ENCODE measurements at places on chromosomes 1 and 21.

DNA sequence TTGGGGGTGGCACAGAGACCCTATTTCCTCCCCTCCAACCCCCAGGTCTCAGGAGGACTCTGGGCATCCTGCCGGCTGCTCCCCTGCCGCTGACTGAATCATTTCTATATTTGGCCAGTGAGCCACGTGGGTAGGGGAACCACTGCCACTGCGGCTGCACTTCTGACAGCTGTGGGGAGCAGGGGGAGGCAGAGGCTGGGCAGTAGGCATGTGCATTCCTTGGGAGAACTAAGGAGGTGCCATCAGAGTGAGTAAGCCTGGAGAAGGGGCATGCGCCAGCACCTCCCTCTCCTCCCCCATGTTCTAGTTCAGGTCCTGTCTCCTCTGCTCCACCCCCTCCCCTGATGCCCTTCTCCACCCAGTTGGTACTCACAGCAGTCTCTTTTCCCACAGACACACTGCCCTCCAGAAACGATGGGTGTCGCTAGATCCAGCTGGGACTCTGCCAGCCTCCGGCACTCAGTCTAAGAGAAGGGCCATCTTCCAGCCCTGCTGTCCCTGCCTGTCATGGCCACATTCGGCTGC, 12.0 kb downstream of the PPFIA4 start:
- peak; percentile 86 for DNase-seq

- DNase-seq: no peak
These were observed 3.9 kb downstream of the TMEM61 start for GRCh38 chr1:54984131-54984842.

- no peak for DNase-seq
These were observed 106.0 kb downstream of the PCNX2 start for GRCh38 chr1:233189526-233189925.

GRCh38 chr1:98706173-98706843, 44.8 kb downstream of the SNX7 start:
- DNase-seq: no peak
